ENCODE measurements at places on chromosomes 6 and 20.

GRCh38 chr6:11317885-11318771 is 85.7 kb upstream of the NEDD9 start:
- DNase-seq = peak; percentile 77

DNA sequence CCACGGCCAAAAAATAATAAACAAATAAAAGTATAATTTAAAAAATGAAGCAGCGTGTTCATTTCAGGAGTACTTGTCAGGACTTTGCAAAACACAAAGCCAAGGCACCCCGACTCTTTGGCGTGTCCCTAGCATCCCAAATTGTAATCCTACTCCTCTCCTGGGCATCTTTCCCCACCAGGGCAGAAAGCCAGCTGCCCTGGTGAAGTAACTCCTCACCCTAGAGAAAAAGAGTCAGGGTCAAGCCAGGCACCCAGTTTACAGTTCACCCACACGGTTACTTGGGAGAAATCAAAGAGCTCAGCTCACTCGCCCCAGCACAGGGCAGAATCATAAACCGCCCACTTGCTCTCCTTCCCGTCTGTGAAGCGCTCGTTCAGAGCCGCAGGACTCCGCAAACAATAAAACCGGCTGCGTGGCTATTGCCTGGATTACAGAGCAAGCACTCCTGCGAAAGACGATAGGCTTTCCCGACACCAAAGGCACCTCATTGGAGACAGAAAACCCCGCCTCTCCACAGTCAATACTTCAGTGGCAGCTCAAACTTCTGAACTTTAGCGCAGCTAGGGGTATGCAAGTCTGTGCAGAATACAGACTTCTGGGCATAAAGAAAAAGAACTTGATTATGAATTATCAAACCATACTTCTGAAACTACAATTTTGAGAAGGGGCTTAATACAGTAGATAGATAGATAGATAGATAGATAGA is 73.0 kb upstream of the NHSL1 start:
- peak; percentile 69 for DNase-seq

DNA sequence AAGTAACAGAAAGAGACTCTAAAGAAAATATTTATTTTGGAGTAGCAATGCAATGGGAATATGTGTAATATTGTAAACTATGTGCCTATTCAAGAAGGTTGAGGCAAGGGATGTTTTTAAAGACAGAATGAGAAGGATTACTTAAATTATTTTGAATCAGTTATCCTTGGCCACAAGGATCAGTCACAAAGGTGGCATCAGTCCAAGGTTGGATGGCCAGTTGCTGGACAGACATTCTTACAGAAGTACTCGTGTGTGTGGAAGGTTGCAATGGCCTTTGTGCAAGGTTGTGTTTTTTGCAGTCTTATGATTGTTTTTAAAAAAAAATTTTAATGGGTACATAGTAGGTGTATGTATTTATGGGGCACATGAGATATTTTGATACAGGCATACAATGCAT is 2.0 kb downstream of the QRSL1 start:
- DNase-seq = no peak

GRCh38 chr20:1912646-1913045 is 17.4 kb downstream of the SIRPA start:
- no peak for DNase-seq

- DNase-seq = no peak
These were observed 25.4 kb upstream of the AFDN start for GRCh38 chr6:167801263-167801662.

- DNase-seq = no peak
These were observed 83.6 kb upstream of the MYLIP start for GRCh38 chr6:16045238-16045637.

GRCh38 chr20:3800256-3800877 is 4.3 kb downstream of the CDC25B start:
- DNase-seq = no peak

- DNase-seq = no peak
These were observed 44.6 kb upstream of the NT5E start for GRCh38 chr6:85405175-85405852.

DNA sequence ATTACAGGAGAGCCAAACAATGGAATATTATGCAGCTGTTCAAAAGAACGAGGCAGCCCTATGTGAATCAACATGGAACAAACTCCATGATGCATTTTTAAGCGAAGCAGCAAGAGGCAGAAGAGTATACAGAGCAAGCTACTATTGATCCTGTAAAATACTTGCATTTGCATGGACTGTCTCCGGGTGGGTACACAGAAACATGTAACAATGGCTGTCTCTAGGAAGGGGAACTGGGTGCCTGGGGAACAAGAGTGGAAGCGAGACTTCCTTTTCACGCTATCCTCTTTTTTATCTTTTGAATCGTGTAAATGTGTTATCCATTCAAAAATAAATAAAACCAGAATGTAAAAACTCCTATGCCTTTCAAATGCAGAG is 93.3 kb upstream of the SIRPA start:
- no peak for DNase-seq

DNA sequence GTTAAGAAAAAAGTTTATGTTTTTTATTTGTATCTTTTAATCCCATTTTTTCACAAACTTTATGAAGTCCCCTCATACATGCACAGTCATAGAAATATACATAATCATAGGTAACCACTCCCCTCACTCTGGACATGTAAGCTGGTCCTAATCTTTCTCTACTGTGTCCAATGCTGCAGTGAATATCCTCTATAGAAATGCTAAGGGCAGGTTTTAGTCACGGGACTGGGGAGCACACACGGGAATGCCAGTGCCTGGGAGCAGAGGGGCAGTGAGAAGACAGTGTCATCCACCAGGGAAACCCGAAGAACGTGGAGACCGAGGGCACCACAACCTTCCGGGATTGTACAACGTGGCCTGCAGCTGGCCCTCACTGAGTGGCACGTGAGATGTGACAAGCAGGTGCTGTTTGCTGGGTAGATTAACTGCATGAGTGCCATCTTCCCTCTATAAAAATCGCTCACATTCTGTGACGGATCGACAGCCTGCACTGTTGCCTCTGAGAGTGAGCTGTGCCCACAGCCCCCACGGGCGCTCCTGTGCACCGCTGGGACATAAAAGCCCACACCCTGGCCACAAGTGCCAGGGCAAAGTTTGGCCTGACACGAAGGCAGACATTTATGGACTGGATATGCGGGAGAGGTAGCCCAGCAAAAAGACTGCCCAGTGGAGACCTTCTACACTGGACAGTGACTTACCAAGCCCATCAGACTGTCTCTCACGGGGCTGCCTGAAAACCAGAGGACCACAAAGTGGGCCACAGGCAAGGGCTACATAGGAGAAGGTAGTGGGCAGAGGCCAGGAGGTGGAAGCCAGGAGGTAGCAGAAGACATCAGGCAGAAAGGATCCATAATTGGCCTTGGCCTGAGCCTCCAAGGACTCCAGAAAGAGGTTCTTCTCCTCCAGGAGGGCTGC is 63.2 kb downstream of the FGD2 start:
- no peak for DNase-seq

DNA sequence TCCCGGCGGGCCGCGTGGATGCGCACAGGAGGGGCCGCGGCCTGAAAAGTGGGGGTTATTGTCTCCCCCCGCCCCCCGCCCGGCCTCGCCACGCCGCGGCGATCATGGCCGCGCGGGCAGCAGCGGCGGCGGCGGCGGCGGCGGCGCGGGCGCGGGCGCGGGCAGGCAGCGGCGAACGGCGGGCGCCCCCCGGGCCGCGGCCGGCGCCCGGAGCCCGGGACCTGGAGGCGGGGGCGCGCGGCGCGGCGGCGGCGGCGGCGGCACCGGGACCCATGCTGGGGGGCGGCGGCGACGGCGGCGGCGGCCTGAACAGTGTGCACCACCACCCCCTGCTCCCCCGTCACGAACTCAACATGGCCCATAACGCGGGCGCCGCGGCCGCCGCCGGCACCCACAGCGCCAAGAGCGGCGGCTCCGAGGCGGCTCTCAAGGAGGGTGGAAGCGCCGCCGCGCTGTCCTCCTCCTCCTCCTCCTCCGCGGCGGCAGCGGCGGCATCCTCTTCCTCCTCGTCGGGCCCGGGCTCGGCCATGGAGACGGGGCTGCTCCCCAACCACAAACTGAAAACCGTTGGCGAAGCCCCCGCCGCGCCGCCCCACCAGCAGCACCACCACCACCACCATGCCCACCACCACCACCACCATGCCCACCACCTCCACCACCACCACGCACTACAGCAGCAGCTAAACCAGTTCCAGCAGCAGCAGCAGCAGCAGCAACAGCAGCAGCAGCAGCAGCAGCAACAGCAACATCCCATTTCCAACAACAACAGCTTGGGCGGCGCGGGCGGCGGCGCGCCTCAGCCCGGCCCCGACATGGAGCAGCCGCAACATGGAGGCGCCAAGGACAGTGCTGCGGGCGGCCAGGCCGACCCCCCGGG is 637 bp downstream of the ARID1B start:
- peak; percentile 43 for DNase-seq

DNA sequence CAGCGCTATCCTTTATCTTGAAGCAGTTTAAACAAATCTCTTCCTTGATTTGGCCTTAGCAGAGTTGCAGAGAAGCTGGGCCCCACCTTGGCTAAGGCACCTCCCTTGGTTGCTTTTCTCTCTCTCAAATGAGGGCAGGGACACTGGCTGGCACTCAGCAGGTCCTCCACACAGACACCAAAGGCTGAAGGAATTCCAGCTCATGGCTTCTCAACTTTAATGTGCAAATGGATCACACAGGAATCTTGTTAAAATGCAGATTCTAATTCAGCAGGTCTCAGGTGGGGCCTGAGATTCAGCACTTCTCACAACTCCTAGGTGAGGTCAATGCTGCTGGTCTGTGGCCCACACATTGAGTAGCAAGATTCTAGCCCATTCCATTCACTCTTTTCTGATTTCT is 25.7 kb downstream of the RIMS4 start:
- no peak for DNase-seq

GRCh38 chr6:80363501-80364122 is 257.1 kb downstream of the BCKDHB start:
- DNase-seq = no peak

DNA sequence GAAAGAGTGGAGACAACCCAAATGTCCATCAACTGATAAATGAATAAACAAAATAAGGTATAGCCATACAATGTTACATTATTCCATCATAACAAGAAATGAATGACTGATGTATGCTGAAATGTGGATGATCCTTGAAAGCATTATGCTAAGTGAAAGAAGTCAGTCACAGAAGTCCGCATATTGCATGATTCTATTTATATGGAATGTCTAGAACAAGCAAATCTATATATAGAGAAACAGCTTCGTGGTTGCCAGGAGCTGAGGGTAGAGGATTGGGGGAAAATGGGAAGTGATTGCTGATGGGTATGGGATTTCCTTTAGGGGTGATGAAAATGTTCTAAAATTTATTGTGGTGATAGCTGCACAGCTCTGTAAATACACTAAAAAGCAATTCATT is 196.8 kb downstream of the ATXN1 start:
- no peak for DNase-seq

DNA sequence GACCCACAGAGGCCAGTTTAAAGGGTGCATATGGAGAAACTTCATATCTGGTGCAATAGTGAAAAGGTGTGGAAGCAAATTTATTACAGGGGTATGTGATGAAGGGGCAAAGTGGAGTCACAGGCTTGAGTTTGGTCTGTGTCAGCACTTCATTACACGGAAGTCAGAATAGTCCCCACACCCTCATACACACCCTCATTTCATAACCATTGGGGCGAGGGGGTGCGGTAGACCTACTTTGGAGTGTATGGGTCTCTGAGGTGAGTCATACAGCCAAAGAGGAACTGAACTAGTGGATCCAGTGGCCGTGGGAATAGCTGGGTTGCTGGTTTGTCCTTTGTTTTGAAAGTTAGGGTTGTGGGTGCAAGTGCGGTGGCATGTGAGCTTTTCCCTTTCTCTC is 3.3 kb downstream of the TM9SF4 start:
- DNase-seq = no peak
